ENCODE measurements at places on chromosomes 4 and X. TPM values are rescaled to one million over a fixed set of nuclear protein-coding genes. Genes with fewer than 3 reads are reported as not detected.

The SLITRK4 gene
- total RNA-seq, result not detected

GRCh38 chr4:88138561-88138960 lies 19.9 kb downstream of the ABCG2 start:
- no peak overlapping the region for H3K27ac ChIP-seq
- no peaks in the 10 kb centered on the region for H3K4me1 ChIP-seq
- peaks cover 4% of the 10 kb centered on the region for H3K27me3 ChIP-seq
- DNase-seq, result no peak
- no peaks in the 10 kb centered on the region for H3K36me3 ChIP-seq
- no peak overlapping the region for H3K4me3 ChIP-seq

The GAGE10 gene
- total RNA-seq, result not detected

- no peak overlapping the region for H3K4me3 ChIP-seq
- no peaks in the 10 kb centered on the region for H3K36me3 ChIP-seq
- no peak overlapping the region for H3K27ac ChIP-seq
- H3K27me3 ChIP-seq, result no peaks in the 10 kb centered on the region
- no peak for DNase-seq
These were observed 1499.5 kb upstream of the ADGRL3 start for GRCh38 chr4:59700651-59701050.

The DIPK2B gene
- not detected for total RNA-seq

GRCh38 chrX:107684956-107685385 lies 56.7 kb downstream of the PRPS1 start:
- no peaks in the 10 kb centered on the region for H3K27me3 ChIP-seq
- DNase-seq, result peak; percentile 49
- no peak overlapping the region for H3K4me3 ChIP-seq
- peaks cover 42% of the 10 kb centered on the region for H3K4me1 ChIP-seq
- no peaks in the 10 kb centered on the region for H3K36me3 ChIP-seq

The TEC gene
- total RNA-seq, result 0.60 TPM

The CLCN5 gene
- 3.0 TPM for total RNA-seq

The CXCR3 gene
- total RNA-seq, result 84.9 TPM

DNA sequence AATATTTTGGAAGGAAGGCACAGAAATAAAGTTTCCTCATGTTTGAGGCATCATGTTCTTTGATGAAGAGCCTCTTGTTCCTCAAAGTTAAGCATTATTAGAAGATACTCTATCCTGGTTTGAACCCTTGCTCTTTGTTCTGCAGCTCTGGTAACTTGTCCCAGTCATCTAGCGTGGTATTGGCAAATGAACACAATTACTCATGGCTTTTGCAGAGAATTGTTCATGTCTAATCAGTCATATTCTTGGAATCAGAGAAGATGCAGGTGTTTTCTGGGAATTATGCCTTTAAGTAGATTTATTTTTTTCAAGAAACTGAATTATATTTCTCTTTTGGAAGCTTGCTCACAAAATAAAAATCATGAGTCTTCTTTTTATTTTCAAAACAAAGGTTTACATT lies 52.9 kb upstream of the HPGDS start:
- H3K27ac ChIP-seq, result no peak overlapping the region
- H3K4me3 ChIP-seq, result no peak overlapping the region
- no peaks in the 10 kb centered on the region for H3K4me1 ChIP-seq
- H3K36me3 ChIP-seq, result no peaks in the 10 kb centered on the region

The GAGE13 gene
- not detected for total RNA-seq

DNA sequence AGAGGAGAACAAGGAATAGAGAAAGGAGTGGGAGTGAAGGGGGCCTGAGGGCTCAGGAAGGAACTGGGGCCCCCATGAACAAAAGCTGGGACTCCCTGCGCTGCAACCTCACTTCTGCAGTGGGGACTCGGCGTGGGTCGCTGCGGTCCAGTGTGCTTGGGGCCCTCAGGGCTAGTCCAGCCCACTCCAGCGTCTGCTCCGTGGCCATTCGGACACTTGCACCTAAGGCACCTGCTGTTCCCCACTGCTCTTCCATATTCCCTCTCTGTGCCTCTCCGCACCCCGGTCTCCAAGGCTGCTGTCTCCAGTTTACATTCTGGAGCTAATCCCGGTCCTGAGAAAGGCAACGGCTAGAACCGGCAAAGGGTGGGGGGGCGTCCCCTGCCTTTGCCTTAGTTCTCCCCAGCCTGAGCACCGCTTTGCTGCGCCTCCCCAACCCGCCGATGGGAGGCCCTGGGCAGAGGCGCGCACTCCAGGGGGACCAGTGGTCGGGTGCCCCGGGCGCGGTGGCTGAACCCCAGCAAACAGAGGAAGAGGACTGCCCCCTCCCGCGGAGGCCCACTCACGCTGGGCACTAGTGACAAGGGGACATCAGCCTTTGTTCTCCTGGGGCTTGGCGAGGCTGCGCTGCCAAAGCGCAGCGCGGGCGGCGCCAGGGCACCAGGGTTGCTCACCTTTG lies 327.7 kb upstream of the F9 start:
- peaks cover 3% of the 10 kb centered on the region for H3K4me1 ChIP-seq
- H3K27ac ChIP-seq, result no peak overlapping the region
- peaks cover 28% of the 10 kb centered on the region for H3K27me3 ChIP-seq
- DNase-seq, result no peak
- no peak overlapping the region for H3K4me3 ChIP-seq

The RAB9B gene
- 0.35 TPM for total RNA-seq

The STK32B gene
- not detected for total RNA-seq

GRCh38 chr4:122604146-122604545 lies 16.7 kb downstream of the IL21 start:
- no peak overlapping the region for H3K4me3 ChIP-seq
- peaks cover 13% of the 10 kb centered on the region for H3K4me1 ChIP-seq
- no peak overlapping the region for H3K27ac ChIP-seq
- H3K27me3 ChIP-seq, result peaks cover 7% of the 10 kb centered on the region
- no peaks in the 10 kb centered on the region for H3K36me3 ChIP-seq

DNA sequence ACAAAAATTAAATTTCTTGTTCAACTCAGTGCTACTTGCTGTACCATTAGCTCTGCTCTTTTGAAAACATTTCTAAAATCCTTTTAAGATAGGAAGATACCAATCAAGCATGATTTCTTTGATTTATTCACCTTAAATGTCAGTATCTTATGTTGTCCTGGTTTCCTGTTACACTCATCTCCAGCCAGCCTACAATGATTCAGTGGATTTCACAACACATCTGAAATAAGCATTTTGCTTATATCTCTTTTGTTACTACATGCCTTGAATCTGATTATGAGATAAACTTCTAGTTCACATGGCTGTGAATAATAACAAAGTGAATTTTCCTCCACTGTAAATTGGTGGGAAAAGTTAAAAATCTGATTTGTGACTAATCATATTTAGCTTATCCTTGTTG lies 112.5 kb upstream of the BMP3 start:
- H3K27ac ChIP-seq, result no peak overlapping the region
- H3K4me3 ChIP-seq, result no peak overlapping the region
- DNase-seq, result no peak
- H3K4me1 ChIP-seq, result peaks cover 3% of the 10 kb centered on the region

GRCh38 chrX:154785716-154786115 lies 19.6 kb downstream of the MPP1 start:
- H3K36me3 ChIP-seq, result peaks cover 32% of the 10 kb centered on the region
- no peaks in the 10 kb centered on the region for H3K27me3 ChIP-seq
- DNase-seq, result no peak

The RAB41 gene
- total RNA-seq, result not detected

- H3K27ac ChIP-seq, result no peak overlapping the region
- no peaks in the 10 kb centered on the region for H3K27me3 ChIP-seq
- H3K4me1 ChIP-seq, result no peaks in the 10 kb centered on the region
- H3K36me3 ChIP-seq, result no peaks in the 10 kb centered on the region
- no peak overlapping the region for H3K4me3 ChIP-seq
These were observed 450.2 kb downstream of the PCDH18 start for GRCh38 chr4:137082061-137082460.

DNA sequence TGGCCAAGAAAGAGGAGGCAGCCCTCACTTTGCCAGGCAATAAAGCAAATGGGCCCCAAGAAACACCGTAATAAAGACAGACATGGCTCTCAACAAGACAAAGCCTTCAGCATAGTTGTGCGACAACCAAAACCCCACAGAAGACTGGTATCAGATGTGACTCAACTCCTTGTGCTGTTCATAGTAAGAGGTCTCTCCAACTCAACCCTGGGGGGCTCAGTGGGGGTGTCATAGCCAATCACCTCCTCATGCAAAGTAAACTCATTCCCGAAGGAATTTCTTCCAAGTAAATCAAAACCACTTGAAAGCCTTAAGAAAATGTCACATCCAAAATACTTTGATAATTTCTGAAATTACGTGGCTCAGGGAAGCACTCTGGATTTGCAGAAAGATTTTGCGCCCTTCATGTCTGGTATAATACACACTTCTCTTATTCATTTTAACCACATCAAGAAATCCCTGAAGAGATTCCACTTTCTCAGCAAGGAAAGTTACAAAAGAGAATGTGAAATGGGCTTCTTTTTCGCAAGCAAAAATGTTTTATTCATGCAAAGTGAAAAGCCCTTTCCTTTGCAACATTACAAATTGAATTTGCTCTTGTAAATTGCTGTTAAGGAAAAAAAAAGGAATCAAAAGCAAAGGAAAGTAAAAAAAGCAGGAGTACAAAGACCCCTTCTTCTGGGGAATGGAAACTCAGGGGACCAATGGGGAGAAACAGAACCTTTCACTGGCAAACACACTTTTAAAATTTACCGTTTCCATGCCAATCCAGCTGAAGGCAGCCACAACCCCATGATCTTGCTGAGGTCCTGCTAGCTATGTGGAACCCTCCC lies 137.4 kb downstream of the NSUN7 start:
- no peaks in the 10 kb centered on the region for H3K4me1 ChIP-seq
- peaks cover 21% of the 10 kb centered on the region for H3K27me3 ChIP-seq
- H3K4me3 ChIP-seq, result no peak overlapping the region
- no peak overlapping the region for H3K27ac ChIP-seq
- no peak for DNase-seq

The TRO gene
- 1.5 TPM for total RNA-seq

The DRD5 gene
- total RNA-seq, result not detected

- no peaks in the 10 kb centered on the region for H3K27me3 ChIP-seq
- H3K27ac ChIP-seq, result no peak within 1 kb of the TSS
- H3K4me1 ChIP-seq, result no peaks in the 10 kb centered on the region
- no peaks in the 10 kb centered on the region for H3K36me3 ChIP-seq
- H3K4me3 ChIP-seq, result no peak within 1 kb of the TSS
- no peak for DNase-seq
These were observed at the start of gene PAGE2B for GRCh38 chrX:55074851-55075467. Gene PAGE2B, plus strand, starts transcription at chrX:55075030. Its CDS starts 1,012 bp downstream, at chrX:55076042.

DNA sequence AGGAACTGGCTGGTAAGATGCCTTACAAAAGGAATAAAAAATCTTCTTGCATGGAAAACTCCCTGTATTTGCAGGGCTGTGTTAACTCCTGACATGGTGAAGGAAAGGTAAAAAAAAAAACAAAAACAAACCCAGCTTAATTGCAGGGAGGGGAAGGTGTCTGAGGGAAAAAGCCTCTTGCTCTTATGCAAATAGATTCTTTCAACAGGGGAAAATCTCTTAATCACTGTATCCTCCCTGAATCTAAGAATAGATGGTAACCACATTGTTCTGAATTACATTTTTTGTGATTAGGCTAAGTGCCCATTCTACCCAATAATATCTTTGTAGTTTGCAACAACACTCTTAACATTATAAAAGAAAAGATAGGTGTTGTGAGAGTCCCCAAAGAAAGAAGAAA lies 172.6 kb downstream of the RBM46 start:
- H3K27me3 ChIP-seq, result no peaks in the 10 kb centered on the region
- H3K27ac ChIP-seq, result no peak overlapping the region
- no peak overlapping the region for H3K4me3 ChIP-seq
- DNase-seq, result no peak

GRCh38 chrX:8075636-8076035 lies 95.4 kb downstream of the VCX2 start:
- no peaks in the 10 kb centered on the region for H3K36me3 ChIP-seq
- no peaks in the 10 kb centered on the region for H3K27me3 ChIP-seq
- H3K4me3 ChIP-seq, result no peak overlapping the region
- DNase-seq, result no peak

DNA sequence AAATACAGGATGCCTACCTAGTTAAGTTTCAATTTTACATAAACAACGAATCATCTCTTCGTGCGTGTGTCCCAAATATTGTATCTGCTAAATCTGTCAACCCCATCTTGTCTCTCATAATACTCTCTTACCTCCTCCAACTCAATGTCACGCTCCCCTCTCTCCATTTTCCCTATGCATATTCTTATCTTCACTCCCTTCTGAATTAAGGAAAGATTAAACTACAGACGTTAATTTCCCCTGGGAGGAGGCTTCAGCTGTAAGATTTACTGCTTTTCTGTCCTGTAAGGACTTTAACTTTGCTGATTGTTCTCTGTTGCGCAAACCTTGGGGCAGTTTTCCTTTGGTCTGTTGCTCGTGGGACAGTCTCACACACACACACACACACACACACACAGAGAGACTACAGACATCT lies 455 bp upstream of the ABCB7 start:
- H3K36me3 ChIP-seq, result no peaks in the 10 kb centered on the region
- peaks cover 25% of the 10 kb centered on the region for H3K4me1 ChIP-seq
- no peaks in the 10 kb centered on the region for H3K27me3 ChIP-seq
- no peak for DNase-seq
- peak overlapping the region; percentile 85 for H3K4me3 ChIP-seq

GRCh38 chr4:99863-100262 lies 24.4 kb upstream of the ZNF718 start:
- no peaks in the 10 kb centered on the region for H3K4me1 ChIP-seq
- H3K27ac ChIP-seq, result no peak overlapping the region
- H3K36me3 ChIP-seq, result peaks cover 9% of the 10 kb centered on the region
- H3K27me3 ChIP-seq, result no peaks in the 10 kb centered on the region
- DNase-seq, result no peak
- H3K4me3 ChIP-seq, result no peak overlapping the region

GRCh38 chr4:30726090-30726675 lies 6.0 kb downstream of the PCDH7 start:
- no peak overlapping the region for H3K4me3 ChIP-seq
- DNase-seq, result no peak
- H3K27me3 ChIP-seq, result peaks cover 20% of the 10 kb centered on the region
- no peaks in the 10 kb centered on the region for H3K36me3 ChIP-seq
- H3K4me1 ChIP-seq, result no peaks in the 10 kb centered on the region
- H3K27ac ChIP-seq, result no peak overlapping the region

The SPANXN5 gene
- not detected for total RNA-seq

- no peak for DNase-seq
- H3K4me3 ChIP-seq, result no peak overlapping the region
- H3K27ac ChIP-seq, result no peak overlapping the region
- peaks cover 4% of the 10 kb centered on the region for H3K4me1 ChIP-seq
- no peaks in the 10 kb centered on the region for H3K36me3 ChIP-seq
These were observed 124.5 kb upstream of the NOCT start for GRCh38 chr4:138890891-138891570.

The TRAM1L1 gene
- total RNA-seq, result not detected

- H3K27me3 ChIP-seq, result peaks cover 15% of the 10 kb centered on the region
- H3K4me3 ChIP-seq, result no peak overlapping the region
- H3K4me1 ChIP-seq, result no peaks in the 10 kb centered on the region
- no peak overlapping the region for H3K27ac ChIP-seq
- no peak for DNase-seq
These were observed 43.6 kb downstream of the ADGRG4 start for GRCh38 chrX:136344320-136344719.

The GBA3 gene
- not detected for total RNA-seq

The APOO gene
- 26.3 TPM for total RNA-seq

The NSG1 gene
- total RNA-seq, result 7.0 TPM

The NUP62CL gene
- 2.5 TPM for total RNA-seq

The PRPS2 gene
- total RNA-seq, result 66.9 TPM

GRCh38 chr4:169015186-169015623 lies 5.2 kb upstream of the CBR4 start:
- H3K27ac ChIP-seq, result no peak overlapping the region
- H3K4me3 ChIP-seq, result no peak overlapping the region
- peaks cover 9% of the 10 kb centered on the region for H3K4me1 ChIP-seq
- no peak for DNase-seq

GRCh38 chr4:145736241-145736831 lies 56.4 kb downstream of the C4orf51 start:
- H3K27me3 ChIP-seq, result peaks cover under 1% of the 10 kb centered on the region
- no peak overlapping the region for H3K4me3 ChIP-seq
- H3K27ac ChIP-seq, result no peak overlapping the region
- no peaks in the 10 kb centered on the region for H3K36me3 ChIP-seq

Measured in activated CD4-positive, alpha-beta memory T cell treated with anti-CD3 and anti-CD28 coated beads, Interleukin-2, amount 10 ng/mL, durations not matched to agents 7 days and 5 days (primary cell).